Fibroblast of the aortic adventitia (primary cell): ENCODE measurements at places on chromosomes 6 and 20.

GRCh38 chr6:37680668-37681067 is 17.0 kb downstream of the MDGA1 start:
- peak; percentile 36 for DNase-seq

- no peak for DNase-seq
Measured at GRCh38 chr6:142521791-142522190, 220.0 kb downstream of the ADGRG6 start.

GRCh38 chr6:33696548-33697518 is 14.7 kb downstream of the UQCC2 start:
- DNase-seq, result peak; percentile 85

DNA sequence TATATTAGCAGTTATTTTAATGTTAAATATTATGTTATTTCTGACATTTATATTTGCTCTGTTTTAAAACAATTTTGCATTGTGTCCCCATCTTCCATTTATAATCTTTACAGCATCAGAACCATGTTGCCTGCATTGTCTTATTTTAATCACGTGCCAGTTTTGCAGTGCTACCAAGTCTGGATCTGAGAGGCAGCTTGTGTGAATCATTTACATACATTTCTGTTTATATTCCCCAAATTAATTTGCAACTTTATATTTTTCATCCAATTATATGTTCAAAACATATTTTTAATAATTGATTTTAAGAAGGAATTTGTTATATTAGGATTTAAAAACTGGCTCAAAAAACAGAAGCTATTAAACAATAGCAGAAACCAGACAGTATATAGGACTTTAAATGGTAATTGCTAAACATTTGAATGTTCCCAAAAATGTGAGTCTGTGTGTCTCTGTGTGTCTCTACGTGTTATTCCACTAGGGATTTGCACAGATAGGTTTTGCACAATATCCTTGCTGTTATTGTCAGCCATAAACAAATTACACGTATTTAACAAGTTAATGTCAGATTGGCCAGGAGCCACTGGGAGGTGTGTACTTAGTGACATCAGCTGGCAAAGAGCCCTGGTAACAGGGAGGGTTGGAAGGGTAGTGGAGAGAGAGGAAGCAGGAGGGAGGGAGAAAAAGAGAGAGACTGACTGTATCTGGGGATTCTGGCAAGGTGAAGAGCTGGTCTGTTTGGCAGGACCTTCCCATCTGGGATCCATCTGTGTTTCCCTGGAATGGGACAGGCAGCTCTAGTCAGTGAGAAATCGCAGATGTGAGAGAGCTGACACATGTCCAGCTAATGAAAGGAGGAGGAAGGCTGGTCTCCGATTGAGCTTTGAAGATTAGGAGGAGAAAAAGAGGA is 72.1 kb downstream of the CBFA2T2 start:
- peak; percentile 96 for DNase-seq

DNA sequence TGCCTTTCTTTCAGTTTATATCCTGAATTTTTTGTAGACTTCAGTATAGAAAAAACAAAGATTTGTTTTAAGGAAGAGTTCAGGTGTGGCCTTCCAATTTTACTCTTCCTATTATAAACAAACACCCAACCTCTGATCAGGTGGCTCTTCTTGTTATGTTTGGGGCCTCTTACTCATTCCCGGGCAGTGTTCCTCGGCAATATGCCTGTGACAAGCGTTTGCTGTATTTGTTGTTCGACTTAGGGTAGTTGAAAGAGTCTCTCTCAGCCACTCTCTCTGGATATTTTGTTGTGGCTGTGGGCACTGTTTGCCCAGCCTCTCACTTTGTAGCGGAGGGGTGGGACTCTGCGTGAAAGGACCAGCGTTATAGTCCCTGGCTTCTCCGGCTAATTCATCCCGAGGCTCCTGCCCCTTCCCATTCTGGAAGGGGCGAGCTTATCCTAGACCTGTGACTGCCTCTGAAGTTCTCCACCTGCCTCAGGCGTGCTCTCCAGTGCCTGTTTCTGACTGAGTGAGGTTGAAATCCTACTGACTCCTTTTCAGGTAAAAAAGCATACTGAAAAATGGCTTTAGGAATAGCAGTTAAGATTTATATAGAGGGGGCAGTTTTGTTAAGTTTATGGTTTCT is 97.4 kb downstream of the PLCB4 start:
- DNase-seq, result no peak
